ENCODE measurements at places on chromosomes 4 and X.

GRCh38 chr4:83110970-83111750 lies 3.4 kb downstream of the PLAC8 start:
- DNase-seq, result no peak

- DNase-seq, result no peak
Measured at GRCh38 chrX:96929036-96929435, 45.3 kb downstream of the RPA4 start.

DNA sequence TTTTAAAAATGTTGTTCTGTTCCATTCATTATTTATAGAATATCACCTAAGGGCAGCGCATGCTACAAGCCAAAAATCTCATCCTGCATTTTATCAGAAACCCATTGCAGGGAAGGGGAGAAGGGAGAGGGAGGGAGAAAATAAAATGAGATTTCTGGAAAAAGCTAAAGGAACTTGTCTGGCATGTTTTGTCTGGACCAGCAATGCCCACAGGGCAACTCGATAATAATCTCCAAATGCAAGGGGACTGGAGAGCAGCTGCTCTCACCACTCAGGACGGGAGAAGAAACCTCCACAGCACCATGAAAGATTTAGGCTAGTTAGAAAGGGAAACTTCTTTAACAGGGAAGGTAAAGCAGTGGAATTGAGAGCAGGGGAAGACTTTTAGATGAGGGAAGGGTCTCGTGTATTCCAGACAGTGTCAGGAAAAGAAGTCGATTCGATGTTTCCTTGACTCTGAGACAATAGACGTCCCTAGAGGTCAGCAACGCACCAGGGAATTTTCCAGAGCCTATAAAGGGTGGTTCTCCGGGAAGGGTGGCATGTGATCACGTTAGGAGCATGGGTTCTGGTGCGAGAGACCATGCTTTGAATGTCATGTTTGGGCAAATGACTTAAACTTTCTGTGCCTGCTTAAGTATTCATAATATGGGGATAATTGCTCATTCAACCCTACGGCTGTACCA lies 132.2 kb upstream of the NDP start:
- DNase-seq, result no peak

- DNase-seq, result no peak
Measured at GRCh38 chrX:77404419-77404818, 42.8 kb upstream of the FGF16 start.

- DNase-seq, result no peak
Measured at GRCh38 chrX:50718776-50719175, 95.2 kb downstream of the SHROOM4 start.

DNA sequence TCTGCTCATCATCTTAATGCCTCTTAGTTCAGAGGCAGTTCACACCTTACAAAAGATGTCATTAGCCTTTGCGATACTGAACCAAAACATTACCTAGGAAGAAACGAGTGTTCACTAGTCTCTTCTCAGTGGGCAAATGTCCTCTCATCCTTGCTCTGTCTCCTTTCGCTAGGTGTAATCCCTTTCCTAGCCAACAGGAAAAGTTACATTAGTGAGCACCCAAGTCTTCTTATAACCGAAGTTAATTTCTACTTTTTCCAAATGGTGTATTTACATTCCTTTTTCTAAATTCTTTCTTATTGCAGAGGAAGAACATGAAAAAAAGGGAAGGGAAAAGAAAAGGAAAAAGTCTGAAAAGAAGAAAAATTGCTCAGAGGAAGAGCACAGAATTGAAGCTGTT lies 46.9 kb downstream of the SMIM31 start:
- no peak for DNase-seq

GRCh38 chrX:141468940-141469339 lies 115.6 kb downstream of the SPANXA1 start:
- DNase-seq, result no peak

DNA sequence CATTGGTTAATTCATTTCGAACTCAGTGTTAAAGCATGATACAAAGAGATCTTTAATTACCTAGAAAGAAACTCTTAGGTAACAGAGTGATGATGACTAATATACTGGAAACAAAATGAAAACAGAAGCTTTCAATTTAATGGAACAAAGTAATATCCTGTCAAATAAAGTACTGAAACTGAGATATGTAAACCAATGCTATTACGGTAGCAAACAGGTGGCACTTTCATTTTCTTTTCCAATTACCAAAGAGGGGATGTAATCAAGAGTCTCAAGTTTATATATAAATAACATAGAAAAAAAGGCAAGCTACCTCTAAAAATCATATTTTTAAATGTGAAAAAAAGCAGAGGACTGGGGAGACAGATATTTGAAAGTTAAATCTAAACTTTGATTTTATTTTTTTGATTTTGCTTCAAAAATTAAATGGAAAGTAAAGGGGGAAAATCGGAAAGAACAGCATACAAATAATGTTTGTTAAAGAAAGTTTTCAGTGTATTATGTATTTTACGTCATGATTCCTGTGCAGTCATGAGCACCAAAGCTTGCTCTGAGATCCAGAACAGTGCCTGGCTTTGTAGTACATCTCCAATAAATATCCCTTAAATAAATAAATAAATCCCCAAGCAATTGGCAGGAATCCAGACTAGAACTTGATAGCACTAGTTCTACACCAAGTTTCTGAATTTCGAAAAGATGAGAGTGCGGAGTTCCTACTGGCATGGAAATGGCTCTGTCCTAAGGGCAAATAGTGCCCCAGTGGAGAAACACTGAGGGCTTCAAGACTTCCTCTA lies 25.0 kb upstream of the RAPGEF2 start:
- no peak for DNase-seq

- DNase-seq, result no peak
Measured at GRCh38 chr4:70948665-70949260, 44.7 kb upstream of the DCK start.

GRCh38 chrX:41389311-41389888 lies 55.4 kb downstream of the DDX3X start:
- DNase-seq, result no peak

DNA sequence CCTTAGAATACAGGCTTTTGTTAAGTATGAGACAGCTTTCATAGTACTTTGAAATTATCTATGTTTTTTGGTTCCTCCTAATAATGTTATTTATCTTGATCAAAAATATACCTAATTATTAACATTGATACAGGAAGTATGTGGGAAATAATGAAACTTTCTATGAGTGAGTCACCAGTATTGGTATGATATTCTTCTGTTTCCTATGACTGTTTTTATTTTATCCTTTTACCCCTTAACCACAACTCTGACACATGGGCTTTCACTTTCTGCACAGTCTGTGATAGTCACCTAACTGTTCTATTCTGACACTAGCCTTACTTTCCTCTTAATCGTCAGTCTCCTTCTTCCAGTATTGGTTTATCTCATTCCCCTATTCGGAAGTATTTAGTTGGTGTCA lies 4.7 kb downstream of the THAP9 start:
- DNase-seq, result peak; percentile 36

DNA sequence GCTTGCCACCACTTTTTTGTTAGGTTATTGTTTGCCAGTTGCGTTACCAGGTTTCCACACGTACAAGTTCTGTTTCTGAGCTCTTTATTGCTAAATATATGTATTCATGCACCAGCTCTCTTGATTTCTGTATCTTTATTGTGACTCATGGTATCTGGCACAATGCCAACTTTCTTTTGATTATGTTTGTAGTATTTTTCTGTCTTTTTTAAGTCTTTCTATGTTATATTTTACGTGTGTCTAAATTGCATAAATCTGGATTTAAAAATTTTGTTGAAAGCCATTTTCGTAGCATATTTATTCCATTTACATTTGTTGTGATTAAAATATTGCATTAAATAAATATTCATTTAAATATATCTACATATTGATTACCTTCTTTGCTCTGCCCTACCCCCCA lies 73.8 kb downstream of the KDM6A start:
- DNase-seq, result no peak

DNA sequence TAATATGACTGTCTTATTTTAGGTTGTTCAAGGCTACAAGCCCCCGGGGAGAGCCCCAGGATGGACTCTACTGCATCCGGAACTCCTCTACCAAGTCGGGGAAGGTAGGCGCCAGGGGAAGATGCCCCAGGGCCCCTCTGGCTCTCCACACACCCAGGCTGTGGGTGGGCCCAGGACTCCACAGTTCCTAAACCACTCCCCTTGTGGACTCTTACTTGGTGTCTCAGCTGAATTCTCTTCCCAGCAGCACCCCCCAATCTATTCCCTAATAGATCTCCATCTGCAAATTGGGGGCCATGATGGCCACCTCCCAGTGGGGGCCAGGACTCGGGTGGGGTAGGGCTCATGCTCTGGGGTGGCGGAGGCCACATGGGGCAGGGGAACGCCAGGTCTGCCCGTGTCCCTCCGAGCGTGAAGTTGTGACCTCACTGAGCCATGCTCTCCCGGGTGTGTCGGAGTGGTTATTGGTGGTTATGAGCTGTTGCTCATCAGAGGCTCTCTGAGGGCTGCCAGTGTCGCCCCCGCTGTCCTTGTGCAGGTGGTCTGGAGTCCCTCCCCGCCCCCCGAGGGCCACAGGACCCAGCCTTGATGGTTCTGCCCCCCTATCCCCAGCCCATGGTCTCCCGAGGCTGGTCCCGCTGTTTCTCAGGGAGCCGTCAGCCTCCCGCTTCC lies 11.2 kb upstream of the ADD1 start:
- no peak for DNase-seq

DNA sequence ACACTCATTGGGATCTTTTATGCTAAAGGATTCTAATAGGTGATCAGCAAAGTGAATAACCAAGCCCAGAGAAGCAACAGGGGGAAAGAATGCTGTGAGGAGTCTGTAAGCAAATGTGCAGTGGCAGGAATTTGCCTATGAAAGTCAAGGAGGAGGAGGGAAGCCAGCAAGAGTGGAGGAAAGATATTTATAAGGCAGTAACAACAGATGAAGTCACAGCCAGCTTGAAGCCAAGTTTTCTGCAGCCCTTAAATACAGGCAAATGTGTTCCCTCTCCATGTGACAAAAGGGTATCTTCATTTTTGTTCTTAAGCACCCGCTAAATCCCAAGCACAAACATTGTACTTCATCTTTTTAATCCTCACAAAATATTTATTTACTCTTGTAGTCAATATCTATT lies 275.0 kb upstream of the CLNK start:
- DNase-seq, result no peak

- peak; percentile 0 for DNase-seq
Measured at GRCh38 chrX:254630-255215, 26.5 kb upstream of the PLCXD1 start.

- DNase-seq, result no peak
Measured at GRCh38 chrX:68396953-68397352, 36.3 kb downstream of the OPHN1 start.

GRCh38 chr4:26126143-26126718 lies 194.6 kb upstream of the RBPJ start:
- no peak for DNase-seq

DNA sequence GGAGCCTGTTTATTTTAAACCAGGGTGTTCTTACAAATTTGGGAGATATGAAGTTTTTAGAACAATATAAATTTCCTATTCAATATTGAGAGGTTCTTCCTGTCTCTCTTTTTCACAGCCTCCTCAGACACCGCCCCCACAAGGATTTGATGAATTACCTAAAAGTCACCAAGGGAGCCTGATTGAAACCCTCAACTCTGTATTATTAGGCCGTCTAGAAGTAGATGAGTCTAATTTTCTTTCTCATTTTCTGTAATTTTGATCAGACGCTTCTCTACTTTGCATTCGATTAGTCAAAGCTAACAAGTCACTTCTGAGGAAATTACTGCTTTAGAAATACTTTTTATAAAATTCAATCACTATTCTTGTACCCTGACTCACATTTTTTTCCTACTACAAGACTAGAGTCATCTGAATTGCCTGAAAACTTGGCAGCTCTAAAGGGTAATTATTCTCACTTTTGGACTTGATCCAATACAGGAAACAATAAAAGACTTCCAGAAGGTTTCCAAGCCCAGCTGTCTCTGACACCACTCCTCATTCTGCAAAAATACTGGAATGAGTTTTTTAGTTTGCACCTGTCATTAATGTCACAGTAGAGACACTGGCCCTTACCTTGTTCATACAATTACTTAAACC lies 111.2 kb downstream of the ELOVL6 start:
- DNase-seq, result no peak

DNA sequence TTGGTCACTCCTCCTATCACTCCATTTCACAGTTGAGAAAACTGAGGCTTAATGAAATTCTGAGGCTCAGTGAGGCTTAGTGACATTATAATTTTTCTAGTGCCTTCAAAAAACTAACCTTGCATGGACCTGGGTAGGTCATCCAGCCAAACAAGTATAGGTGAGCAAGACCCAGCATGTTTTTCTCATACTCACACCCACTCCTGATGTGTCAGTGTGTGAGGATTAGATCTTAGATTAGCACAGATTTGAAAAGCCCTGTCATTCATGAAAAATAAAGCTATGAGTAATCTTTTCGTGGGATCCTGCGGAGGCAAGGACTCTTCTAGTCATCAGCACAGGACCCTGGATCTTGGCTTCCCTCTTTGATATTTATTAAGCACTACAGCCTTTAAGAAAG lies 146.7 kb downstream of the CHIC2 start:
- no peak for DNase-seq

DNA sequence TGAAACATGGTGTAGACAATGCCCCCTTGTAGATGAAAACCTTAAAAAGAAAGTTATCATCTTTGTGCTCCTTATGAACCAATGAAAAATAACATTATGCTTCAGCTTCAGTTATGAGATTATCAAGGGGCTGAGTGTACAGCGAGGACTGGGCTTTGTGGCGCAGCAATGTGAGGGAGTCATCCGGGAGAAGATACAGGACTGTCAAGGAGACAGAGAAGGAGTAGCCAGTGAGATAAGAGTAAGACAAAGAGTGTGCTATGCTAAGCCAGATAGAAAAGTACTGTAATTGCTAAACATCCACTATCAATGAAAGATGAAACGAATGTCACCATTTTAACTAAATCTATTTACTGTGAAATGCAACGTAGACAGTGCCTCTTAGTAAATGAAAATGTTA lies 3.6 kb upstream of the KLHL15 start:
- DNase-seq, result no peak

DNA sequence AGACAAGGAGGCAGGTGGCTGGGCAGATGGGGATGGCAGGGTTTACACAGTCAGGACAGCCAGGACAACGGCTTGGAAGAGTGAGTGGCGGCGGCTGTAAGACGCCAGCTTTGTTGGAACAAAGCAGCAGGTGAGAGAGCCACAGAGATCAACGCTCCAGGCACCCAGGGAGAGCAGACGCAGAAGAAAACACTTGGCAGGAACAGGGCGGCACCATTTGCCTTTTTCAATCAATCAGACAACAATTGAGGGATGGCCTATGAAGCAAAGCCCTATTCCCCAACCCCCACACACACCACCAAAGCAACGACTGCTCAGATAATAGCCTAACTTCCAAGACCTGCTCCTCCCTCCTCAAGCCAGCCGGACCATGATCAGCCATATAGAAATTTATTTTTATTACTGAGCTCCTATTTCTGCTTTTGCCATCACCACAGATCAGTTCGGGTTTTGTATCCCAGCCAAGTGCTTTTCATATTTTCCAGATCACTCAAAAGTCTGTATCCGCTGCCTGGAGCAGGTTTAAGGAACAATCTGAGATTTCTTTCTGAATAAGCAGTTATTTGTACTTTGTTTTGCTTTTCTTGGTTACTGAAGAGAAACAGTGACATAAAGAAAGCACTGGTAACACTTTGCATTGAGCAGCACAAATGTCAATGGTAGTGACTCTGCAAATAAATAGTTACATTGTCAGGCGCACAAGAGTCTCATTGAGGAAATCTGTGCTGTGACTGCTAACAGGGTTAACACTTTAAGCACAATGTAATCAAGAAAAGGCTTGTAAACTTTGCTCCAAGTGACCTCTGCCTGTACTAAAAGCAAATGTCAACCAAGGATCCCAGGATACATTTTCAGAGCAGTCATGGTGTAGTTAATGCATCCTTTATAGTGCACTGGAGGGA lies 81.8 kb upstream of the RBPJ start:
- no peak for DNase-seq
